GM10248 (cell line): ENCODE measurements at places on chromosomes 2 and 18.

DNA sequence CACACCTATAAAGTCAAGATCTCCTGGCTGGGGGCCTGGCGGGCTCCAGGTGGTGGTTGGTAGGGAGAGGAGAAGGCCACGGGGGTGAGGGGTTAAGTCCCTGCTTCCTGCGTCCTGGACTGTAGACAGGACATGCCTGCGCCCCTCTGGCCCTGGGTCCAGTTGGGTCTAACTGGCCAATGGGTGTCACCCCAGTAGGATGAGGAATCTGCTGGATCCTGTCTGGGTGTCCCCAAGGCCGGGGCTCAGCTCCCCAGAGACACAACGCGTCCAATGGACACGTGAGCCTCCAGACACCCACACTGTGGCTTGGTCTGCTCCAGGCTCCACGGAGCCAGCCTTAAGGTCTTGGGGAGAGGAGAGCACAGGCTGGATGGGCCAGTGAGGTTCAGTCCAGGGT lies 19.6 kb downstream of the AQP12A start:
- no peak for DNase-seq

GRCh38 chr2:205324355-205324754 lies 357.9 kb upstream of the NRP2 start:
- DNase-seq, result no peak

- no peak for DNase-seq
These were observed 32.3 kb downstream of the AFF3 start for GRCh38 chr2:100109986-100110613.

GRCh38 chr2:167750675-167751074 lies 496.7 kb downstream of the STK39 start:
- no peak for DNase-seq

DNA sequence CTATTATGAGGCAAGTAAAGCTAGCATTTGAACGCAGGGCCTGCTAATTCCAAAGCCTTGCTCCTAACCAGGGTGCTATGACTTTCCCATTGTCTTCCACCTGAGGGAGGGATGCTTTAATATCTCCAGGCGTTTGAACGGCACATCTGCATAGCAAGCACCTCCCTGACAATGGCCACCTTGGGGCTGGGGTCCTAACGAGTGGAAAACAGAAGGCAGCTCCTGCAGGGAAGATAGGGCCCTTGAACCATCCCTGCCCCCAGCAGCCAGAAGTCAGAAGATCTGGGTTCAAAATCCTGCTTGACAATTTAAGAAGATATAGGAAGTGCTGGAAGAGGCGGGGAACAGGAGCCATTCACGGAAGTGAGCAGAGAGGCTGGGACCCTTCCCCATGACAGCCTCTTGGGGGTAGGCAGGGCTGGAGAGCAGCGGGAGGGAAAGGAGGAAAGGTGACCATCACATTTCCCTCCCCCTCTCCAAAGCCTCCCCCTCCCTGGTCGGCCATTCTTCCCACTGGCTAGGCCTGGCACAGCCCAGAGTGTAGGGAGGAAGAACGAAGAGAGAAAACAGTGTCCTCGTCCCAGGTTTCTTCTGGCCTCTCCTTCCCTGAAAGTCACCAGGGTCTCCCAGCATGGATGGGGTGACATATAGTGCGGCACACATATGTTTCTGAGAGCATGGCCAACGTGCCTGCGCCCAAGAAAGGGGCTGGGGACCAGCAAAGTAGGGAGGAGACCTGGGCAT lies 73.5 kb downstream of the EMX1 start:
- DNase-seq, result no peak
